ENCODE measurements at places on chromosomes 13 and 19.

- DNase-seq = no peak
These were observed 39.5 kb downstream of the FOXO1 start for GRCh38 chr13:40626977-40627376.

GRCh38 chr13:64186503-64187250 is 2771.0 kb upstream of the PCDH20 start:
- no peak for DNase-seq

DNA sequence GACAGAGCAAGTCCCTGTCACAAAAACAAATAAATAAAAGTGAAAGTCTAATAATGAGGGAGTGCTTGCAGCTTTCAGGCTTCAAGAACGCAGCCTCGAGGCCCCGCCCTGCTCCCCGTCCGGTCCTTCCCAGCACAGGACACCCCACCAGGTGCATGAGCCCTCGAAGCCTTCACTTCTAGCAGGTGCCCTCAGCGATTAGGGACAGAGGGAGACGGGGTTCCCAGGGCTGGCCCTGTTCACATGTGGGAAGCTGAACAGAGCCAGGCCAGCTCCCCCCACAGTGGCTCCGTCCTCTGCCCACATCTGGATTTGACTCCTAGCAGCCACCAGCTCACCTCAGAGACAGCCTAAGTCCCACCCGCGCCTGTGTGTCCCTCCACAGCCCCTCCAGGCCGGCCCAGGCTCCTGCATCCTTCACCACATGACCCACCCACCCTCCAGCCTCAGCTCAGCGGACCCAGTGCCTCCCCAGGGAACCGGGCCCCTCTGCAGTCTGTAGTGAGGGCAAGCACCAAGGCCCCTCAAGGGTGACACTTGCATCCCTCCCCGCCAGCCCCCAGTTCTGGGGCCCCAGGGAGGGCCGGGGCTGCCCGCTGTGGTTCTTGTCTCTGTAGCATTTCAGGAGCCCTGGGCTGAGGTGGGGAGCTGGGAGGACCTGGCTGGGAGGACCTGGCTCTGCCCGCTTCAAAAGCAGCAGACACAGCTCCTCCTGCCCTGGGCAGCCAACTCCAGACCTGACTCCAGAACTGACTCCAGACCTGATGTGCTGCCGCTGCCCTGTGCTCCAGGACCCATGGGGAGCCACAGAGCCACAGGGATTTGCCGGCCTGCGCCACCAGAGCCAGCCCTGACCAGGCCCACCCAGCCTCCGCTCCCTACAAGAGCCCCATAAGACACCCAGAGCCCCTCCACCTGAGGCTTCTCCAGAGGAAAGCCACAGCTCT is 27.2 kb downstream of the GPX4 start:
- no peak for DNase-seq

GRCh38 chr19:46431824-46432223 is 3.1 kb upstream of the PNMA8C start:
- no peak for DNase-seq
